Umbilical cord (tissue), 2 donors: ENCODE measurements at places on chromosomes 3 and 15.
A peak's percentile ranks its signal among the peaks of the same experiment; 100 is the strongest.

- no peak for DNase-seq
Measured at GRCh38 chr3:120095979-120096426, 1.8 kb upstream of the GSK3B start.

DNA sequence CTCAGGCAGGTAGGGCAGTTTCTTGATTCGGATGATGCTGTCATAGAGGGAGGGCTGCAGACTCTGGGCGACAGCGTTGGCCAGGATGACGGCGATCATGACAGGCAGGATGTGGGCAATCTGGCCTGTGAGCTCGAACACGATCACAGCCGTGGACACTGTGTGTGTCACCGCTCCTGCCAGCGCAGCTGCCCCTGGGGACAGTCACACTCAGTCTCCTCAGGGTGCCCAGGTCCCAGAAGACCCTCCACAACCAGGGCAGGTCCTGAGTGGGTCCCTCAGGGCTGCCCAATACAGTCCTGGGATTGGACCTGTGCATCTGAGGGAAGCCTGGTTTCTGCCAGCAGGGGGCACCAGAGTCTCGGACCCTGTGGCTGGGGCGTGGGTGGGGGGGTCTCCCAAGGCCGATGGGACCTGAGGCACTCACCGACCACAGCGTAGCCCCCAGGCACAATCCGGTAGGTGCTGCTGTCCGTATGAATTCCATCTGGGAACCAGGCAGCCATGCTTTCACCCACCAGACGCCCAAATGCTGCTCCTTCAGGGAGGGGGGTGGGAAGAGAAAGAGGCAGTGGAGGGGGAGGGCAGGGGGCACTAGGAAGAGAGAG, 7.2 kb downstream of the CLCN2 start:
- DNase-seq, result no peak

DNA sequence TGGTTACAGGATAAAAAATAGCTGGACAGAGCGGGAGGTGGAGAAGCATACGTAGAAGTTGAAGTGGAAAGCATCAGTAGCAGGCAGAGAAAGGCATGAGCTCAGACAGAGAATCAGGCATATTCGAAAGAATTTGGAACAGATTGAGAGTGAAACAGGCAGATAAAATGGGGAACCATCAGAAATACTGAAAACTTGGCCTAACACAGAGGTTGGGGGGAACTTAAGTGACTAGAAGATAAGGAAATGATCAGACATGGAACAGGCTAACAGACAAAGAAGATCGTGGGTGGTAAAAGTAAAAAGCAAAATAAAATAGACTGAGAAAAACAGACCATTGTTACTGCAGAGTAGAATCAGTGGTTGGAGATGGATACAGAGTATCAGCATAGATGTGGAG, 32.9 kb downstream of the GTF2E1 start:
- DNase-seq, result no peak

GRCh38 chr3:115628075-115628412, 4.7 kb downstream of the GAP43 start:
- DNase-seq, result no peak

GRCh38 chr15:51658664-51659063, 22.6 kb upstream of the SCG3 start:
- DNase-seq, result no peak

DNA sequence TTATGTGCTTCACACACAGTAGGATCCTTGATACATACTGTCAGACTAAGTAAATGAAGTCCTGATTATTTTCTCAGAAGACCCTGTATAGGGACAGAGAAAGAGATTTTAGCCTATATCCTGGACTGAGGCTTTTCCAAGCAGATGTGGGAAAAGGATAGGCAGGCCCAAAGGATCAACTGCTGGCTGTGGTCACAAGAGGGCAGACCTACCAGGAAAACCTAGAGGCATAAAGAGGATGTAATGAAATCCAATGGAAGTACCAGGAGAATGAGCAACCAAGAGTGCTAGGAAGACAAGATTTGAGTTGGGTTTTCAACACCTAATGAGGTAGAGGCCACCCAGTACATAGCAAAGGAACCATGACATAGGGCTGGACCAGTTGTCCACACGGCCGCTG, 23.1 kb downstream of the DCLK3 start:
- peak; percentile 4 for DNase-seq

DNA sequence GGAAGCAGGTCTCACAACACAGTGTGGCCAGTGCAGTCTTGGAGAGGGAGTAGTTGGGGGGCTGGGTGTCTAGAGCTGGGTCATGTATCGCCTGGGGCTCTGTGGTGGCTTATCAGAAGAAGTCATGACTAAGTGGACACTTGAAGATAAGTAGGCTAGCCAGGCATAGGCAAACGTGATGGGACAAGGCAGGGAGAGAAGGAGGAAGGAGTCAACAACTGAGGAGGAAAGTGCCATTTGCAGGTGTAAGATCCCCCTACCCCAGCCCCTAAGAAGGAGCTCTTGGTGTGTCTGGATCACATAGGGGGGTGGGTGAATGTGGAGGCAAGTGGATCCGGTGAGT, 352.3 kb downstream of the LRTM1 start:
- no peak for DNase-seq

DNA sequence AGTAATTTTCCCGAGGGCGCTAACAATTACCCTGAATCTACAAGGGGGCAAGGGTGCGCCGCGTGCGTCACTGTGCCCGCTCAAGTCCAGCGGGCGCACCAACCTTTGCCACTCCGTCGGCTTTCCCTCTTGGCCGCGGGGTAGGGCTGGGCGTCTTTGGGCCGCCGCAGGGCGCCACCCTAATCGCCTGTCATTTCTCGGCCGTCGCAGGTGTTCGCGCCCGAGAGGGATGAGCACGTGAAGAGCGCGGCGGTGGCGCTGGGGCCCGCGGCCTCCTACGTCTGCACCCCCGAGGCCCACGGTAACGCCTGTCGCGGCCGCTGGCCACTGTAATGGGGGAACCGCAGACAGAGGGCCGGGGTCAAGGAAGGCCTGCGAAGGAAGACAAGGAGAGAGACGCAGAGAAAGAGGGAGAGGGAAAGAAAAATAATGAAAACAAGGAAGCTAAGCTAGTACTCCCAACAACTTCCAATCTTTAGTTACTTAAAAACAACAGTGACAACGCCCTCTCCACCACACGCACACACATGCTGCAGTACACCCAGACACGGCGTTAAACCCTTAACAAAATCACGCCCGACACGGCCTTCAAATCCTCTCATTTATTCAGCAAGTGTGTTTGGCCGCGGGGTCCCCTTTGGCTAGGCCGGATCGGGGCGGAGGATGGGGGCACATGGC, 3.8 kb downstream of the SKOR1 start:
- DNase-seq, result no peak

GRCh38 chr3:69690-70089, 126.9 kb upstream of the CHL1 start:
- DNase-seq, result peak; percentile 23

- DNase-seq, result no peak
Measured at GRCh38 chr3:50637011-50637410, 20.1 kb downstream of the MAPKAPK3 start.

DNA sequence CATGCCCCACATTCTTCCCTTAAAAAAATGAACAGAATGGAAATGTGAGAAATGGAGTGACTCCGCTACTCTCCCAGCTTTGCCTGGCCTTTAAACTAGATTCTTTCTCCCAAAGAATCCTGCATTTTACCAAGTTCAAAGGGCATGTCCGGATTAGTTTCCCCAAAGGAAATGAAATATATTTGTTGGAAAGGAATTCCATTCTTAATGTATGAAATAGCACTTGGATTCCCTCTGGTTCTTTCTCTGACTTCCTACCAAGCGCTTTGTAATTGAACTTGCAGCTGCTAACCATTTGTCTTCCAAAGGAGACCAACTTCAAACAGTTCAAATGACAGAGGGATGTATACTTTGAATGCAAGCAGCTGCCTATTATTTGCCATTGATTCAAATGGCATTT, 18.9 kb downstream of the MAP2K1 start:
- peak; percentile 17 for DNase-seq

DNA sequence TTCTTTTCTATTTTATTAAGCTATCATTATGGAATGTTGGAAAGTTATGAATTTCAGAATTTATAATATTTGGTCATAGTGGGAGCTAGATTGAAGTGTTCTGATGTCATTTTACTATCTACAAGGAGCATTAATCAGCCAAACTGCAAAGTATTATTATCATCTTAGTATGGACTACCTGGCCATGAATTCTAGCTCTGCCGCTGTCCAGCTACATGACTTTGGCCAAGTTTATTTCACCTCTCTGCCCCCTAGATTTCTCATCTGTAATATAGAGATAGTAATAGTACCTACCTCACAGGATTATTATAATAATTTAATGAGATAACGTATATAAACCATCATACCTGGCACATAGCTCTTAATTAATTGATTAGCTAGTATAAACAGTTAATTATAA, 27.8 kb upstream of the ABHD10 start:
- no peak for DNase-seq

- no peak for DNase-seq
Measured at GRCh38 chr15:64816452-64816851, 9.0 kb downstream of the PIF1 start.

DNA sequence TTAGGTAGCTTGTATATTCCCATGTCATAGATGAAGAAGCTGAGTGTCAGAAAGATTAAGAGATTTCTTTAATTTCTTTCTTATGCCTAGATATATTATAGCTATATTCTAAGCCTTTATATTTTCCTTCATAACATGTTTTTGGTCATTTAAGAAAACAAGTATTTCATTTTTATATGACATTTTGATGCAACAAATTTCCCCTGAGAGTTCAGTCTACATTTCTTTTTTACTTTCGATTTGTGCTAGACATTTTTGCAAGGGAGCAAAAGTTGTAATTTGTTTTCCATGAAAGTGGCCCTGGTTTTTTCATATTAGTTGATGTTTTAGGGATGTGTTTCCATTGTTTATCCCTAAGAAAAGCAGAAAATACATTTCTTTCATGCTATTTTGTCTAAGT, 344.9 kb downstream of the NLGN1 start:
- DNase-seq, result no peak

DNA sequence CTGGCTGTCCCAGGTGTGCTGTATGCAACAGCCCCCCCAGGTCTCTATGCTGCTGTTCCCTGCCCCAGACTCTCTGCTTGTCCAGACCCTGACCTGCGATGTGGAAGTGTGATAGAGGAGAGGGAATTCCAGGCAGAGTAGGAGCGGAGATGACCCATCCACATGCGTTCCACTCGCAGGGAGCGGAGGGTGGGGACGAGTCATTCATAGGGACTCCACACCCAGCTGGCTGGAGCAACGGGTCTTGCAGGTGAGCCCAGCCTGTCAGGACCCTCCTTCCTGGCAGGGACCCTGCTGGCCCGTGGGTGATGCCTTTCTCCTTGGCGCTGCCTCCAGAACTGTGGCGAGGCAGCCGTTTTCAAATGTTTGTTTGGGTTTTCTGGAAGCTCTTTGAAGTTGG, 58.8 kb downstream of the CEMIP start:
- no peak for DNase-seq

- DNase-seq, result peak; percentile 18
Measured at GRCh38 chr3:97928986-97929385, 43.2 kb downstream of the RIOX2 start.

- no peak for DNase-seq
Measured at GRCh38 chr3:89116476-89116875, 9.1 kb downstream of the EPHA3 start.

DNA sequence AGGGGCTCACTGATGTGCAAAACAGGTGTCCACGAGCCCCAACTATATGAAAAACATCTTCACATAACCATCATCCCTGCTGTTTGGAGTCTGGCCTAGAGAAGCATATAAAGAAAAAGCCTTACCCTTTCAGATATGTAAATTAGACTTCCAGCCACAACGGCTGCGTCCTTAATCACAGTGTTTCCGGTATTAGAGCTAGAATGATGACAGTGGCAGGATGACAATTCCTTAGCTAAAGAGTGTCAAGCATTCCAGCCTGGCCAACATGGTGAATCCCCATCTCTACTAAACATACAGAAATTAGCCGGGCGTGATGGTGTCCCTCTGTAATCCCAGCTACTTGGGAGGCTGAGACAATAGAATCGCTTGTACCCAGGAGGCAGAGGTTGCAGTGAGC, 19.5 kb upstream of the SAMD7 start:
- no peak for DNase-seq

DNA sequence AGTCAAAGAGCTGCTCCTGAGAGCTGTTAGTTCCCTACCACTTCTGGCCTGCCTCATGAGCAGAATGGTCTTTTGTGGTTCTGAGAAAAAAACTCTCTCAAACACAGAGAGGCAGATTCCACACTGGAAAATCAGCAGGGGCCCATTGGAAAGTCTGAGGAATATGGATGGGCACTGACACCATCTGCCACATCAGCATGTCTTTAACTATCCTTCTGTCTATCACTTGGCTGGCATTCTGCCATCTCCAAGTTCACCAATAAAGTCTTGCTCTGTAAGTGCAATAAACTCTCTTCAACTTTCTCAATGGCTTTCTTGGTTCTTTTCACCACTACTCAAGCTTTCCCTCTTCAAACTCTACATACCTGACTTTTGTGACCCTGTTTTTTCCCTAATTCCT, 101.3 kb upstream of the GALNT15 start:
- no peak for DNase-seq

- DNase-seq, result no peak
Measured at GRCh38 chr3:185330238-185330637, 32.7 kb upstream of the MAP3K13 start.

DNA sequence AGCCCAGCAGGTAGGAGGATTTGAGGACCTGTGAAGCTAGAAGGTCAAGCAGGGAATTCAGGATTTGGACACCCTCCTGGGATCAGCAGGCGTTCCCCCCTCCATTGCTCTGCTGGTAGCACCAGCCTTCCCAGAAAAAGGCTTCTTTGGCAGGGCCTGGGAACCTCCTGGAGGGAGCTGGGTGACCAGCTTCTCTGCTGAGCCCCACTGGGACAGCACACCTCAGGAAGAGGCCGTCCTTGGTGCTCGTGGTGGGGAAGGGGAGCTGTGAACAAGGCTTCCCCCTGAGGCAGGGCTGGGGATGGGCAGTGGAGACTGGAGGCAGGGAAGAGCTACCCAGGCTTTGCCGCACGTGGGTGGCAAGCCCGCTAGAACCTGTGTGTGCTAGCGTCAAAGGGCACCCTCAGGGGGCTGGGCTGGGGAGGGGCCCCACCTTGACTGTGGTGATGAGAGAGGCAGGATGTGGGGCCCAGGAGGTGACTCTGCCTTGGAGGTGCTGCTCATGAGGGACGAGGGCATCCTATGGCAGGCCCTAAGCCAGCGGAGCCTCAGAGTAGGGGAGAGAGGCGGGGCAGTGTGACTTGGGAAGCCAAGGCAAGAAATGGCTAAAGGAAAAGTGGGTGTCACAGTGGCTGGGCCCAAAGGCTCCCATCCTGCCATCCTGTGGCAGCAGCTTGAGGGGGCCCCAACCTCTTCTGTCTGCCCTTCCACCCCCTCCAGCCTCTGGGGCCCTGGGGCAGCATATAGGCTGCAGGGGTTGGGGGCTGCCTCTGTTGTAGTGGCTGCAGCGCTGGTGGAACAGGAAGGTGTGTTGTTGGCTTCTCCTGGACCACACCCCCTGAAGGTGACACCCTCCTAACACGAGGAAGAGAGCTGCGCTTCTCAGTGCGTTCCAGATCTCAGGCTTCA, 20.7 kb downstream of the KLF13 start:
- DNase-seq, result no peak
